ENCODE measurements at places on chromosomes 3 and 15.

GRCh38 chr15:57740048-57740447 lies 33.5 kb downstream of the POLR2M start:
- no peak for DNase-seq

DNA sequence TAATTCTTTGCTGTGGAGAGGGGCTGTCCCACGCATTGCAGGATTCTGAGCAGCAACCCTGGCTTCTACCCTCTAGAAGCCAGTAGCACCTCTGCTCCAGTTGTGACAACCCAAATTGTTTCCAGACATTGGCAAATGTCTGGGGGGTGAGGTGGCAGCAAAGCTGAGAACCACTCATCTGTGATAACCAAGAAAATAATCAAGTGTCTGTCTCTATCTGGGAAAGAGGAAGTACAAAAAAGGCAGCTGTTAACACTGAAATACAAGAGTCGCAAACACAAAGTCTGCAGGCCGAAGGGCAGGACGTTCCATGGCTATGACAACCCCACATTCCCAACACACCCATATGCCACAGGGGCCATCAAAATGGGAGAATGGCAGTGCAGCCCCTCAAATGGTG lies 42.2 kb upstream of the GNB5 start:
- no peak for DNase-seq

DNA sequence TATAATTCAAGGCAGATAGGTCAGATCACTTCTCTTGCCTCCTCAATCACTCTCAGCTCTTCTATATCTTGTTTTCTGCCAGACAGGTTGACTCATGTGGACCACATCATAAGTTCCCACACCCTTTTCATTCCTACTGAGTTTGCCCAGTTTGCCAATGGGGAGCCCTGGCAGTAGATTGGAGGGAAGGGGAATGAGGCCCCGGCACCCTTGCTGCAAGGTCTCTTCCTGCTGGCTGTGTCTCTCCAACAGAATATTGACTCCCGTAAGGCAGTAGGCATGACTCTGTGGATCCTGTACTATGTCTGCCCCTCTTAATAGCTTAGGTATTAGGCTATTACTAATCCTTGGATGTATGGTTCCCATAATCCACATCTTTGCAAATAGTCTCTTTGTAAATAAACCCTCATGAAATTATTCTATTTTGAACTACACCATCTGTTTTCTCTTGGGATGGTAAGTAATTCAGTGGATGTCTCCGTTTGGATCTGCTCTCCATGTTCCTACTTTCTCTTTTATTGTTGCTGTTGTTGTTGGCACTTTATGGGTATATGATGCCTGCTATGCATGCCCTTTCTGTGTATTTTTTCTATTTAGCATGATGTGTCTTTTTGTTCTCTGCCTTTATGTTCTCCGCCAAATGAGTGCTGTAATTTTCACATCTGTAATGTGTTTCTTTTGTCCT lies 65.5 kb upstream of the DCBLD2 start:
- DNase-seq, result no peak

DNA sequence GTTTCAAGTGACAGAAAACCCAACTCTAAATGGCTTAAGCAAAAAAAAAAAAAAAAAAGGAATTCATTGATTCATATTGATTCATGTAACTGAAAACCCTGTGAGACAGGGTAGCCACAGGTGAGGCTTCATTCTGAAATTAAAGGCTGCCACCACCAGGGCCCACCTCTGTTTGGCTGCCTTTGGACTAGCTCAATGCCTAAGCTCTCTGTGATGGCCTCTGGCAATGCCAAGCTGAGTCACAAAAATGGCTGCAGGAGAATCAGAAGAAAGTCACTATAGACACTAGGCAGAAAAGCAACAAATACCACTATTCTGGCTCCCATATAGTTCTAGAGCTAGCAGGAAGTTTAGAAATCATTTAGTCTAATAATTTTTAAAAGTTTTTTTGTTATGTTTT lies 38.2 kb upstream of the GYG1 start:
- no peak for DNase-seq

DNA sequence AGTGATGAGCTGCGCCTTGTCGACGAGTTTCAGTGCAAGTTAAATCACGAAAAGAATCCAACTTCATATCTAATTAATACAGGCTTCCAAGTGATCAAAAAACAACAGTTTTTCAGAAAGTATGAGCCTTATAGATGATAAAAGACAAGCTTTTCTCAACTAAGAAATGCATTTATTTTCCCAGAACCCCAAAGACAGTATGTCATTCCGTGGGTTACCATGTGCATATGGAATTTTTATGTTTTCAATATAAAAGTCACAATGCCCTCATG lies 442.8 kb downstream of the MAGI1 start:
- no peak for DNase-seq

DNA sequence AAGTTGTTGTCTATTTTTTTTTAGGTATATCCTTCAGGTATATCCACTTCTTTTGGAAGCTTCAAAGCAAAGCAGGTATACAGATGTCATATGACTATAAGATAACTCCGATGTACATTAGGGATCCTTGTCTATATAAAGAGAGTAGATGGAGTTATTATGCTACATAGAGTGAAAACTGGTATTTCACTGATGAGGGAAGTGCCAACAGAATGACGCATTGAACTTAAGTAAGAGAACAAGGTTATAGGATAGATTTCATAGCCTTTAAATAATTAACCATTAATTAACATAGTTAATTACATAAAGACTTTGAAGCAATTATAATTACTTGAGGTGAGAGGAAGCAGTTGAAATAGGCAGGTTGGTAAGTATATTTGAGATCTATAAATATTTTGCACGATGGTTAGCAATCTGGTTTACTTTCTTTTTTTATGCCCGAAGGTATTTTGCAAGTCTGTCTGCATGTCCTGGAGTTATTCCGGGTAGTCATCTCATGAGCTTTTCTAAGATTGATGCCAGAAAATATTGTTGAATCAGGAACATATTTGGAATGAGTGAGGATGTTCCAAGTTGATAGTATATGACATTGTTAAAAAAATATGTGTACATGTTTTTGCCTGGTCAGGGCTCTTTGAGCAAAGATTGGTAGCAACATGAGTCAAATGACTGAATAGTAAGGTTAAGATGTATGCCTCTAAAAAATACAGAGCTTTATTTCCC lies 299.5 kb upstream of the KCNMB2 start:
- no peak for DNase-seq

DNA sequence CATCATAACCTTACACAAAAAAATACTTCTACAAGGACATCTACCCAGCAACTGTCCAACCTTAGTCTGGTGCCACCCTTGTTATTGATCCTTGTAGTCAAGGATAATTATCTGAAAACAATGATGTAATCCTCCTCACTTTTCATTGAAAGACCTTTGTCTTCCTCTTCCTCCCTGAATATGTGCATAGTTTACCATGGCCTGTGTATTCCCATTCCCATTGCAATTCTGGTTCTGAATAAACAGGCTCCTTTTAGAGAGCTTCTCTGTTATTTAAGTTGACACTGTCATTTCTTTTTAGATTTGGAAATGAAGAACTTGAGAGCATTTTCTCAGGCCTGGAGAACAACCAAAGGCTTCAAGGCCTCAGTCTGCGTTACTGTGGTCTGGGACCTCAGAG lies 53.3 kb upstream of the RNF7 start:
- no peak for DNase-seq

DNA sequence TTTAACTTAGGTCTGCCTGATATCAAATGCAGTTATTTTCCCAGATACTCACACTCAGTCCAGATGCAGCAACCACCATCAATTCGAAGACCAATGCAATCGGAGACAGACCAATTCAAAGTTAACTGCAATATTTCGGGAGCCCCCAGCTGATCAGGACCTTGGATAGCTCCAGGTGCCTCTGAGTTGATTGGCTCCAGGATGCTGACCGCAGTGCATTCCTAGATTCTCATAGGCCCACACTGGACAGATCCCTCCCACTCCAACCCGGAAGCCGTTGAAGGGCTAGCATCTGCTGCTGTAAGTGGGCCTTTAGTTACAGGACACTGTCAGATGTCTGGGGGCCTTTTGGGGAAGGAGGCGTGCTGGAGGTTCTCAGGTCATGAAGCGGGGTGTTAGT lies 89.5 kb upstream of the ATP2B2 start:
- peak; percentile 4 for DNase-seq

GRCh38 chr3:46080969-46081345 lies 53.7 kb upstream of the XCR1 start:
- no peak for DNase-seq

DNA sequence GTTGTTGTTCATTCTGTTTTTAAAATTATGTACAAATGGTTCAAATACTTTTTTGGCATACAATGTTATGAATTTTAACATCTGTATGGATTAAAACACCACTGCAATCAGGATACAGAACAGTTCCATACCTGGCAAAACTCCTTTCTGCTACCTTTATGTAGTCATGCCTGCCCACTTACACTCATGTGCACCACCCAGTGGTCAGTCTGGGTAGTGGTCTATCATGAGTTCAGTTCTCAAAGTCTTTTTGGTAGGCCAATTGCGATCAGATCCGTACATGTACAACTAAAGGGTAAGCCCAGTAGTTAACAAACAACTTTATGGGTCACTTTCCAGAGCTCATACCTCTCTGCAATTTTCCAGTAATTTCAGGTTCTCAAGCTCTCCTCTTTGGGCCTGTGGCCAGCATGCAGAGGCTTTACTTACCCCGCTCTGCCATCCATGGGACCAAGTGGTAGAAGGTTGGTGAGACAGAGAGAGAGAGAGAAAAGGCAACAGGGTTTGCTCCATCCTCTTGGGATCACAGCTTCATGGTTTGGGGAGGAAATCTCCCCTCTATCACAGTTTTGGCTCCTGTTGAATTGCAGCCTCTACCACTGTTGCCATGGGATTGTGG lies 63.9 kb upstream of the FAM98B start:
- peak; percentile 26 for DNase-seq

- DNase-seq, result no peak
Measured at GRCh38 chr3:48180531-48181253, 7.5 kb downstream of the CDC25A start.

DNA sequence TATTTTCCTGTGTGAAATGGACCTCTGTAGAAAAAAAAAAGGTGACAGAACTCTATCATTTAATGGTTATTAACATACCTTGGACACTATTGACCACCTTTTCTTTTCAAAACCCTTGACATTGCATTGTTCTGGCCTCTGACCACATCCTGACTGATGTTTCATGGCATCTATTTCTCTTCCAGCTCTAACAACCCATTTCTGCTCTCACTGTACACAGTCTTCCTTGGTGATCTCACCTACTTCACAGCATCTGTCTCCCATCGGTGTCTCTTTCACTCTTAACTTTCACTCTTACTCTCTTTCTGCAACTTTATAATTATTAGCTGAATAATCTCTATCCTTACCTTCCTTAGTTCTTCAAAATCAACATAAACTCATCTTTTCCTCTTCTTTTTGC lies 217.4 kb upstream of the CD96 start:
- no peak for DNase-seq

GRCh38 chr3:67781218-67781617 lies 126.8 kb upstream of the SUCLG2 start:
- DNase-seq, result no peak

DNA sequence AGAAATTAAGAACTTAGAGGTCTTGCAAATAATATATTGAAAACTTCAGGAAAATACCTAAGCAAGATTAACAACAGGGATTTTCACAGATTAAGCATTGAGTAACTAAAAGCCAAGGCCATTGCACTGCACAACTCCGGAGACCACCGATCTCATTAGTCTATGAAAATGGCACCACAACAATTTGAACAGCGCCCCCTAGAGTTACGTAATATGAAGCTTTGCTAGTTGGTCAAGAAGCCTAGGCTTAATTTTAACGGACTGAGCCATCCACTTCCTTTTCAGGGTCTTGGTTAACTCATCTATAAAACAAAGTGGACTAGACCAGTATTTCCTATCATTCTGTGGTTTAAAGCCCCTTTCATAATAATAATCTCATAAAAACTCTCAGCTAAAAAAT lies 24.8 kb downstream of the TMEM212 start:
- no peak for DNase-seq

DNA sequence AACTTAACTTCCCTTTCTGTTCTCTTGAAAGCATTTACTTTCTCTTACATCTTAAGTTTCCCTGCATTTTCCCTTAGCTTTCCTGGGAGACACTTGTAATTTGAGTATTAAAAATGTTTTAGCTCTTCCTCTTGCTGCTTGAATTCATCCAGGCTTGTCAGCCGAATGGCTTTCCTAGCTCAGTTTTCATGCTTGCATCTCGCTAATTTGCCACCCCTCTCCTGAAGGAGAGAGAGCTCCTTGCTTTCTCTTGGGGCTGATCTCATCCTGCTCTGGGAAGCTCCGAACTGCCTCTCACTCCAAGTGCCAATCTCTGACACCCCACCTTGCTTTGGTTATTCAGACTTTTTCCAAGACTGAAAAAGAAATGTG lies 374.6 kb upstream of the TBL1XR1 start:
- no peak for DNase-seq

DNA sequence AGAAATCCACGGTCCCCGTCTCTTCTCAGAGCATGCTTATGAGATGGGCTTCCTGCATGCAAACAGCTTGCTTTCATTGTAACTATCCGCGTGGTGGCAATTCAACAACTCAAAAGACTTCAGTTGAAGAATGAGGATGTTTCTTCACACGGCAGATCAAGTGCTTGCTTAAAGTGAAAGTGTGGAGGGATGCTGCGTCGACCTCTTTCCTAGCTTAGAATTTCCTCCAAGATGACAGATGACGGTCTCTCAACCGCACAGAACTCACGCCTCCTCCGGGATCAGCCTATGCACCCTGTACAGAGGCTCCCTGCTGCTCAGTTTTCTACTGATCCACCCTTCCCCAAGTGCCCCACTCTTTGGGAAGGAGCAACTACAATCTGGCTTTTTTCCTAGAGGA lies 47.8 kb downstream of the PCSK6 start:
- no peak for DNase-seq

DNA sequence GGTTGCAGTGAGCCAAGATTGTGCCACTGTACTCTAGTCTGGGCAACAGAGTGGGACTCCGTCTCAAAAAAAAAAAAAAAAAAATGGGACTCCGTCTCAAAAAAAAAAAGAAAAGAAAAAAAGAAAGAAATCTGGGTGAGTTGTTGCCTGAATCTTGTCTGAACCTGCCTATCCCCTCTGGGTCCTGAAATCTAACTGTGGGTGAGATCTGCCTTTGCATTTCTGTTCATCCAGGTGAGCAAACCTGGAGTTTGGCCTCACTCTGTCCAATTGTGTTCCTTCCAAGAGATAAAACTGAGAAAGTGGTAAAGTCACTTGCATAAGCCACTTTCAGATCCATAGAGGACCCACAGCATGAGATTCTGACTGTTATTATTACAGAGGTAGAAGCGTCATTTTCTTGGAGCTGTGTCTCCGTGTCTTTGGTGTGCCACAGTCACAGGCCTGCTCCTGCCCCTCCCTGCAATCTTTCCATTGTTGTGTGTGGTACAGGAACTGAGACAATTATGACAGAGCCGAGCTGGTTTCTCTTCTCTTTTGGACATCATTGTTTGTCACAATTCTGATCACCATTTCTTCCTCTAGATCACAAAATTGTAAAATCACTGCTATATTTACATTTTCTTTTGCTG lies 235.9 kb downstream of the LPP start:
- DNase-seq, result no peak

GRCh38 chr3:110198717-110199587 lies 861.6 kb upstream of the DPPA4 start:
- no peak for DNase-seq

DNA sequence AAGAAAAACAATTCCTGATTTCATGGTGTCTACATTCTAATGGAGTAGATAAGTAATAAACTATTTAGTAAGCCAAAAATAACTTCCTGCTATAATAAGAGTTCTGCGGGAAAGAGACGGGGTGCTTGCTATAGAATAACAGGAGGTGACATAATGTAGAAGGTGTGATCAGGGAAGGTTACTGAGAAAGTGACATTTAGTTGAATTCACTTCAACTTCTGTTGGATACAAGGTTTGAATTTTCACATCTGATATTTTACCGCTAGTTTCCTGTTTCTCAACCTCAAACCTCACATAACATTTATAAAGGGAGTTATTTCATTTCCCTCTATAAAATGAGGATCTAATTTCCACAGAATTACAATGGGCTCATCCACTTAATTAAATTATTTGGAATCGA lies 102.3 kb upstream of the GBE1 start:
- DNase-seq, result no peak
